Stimulated activated CD8-positive, alpha-beta memory T cell treated with anti-CD3 and anti-CD28 coated beads, Interleukin-15, amount 100 ng/mL, for 24 hours (primary cell): ENCODE measurements at places on chromosomes 11 and 22.
A peak's percentile ranks its signal among the peaks of the same experiment; 100 is the strongest.

DNA sequence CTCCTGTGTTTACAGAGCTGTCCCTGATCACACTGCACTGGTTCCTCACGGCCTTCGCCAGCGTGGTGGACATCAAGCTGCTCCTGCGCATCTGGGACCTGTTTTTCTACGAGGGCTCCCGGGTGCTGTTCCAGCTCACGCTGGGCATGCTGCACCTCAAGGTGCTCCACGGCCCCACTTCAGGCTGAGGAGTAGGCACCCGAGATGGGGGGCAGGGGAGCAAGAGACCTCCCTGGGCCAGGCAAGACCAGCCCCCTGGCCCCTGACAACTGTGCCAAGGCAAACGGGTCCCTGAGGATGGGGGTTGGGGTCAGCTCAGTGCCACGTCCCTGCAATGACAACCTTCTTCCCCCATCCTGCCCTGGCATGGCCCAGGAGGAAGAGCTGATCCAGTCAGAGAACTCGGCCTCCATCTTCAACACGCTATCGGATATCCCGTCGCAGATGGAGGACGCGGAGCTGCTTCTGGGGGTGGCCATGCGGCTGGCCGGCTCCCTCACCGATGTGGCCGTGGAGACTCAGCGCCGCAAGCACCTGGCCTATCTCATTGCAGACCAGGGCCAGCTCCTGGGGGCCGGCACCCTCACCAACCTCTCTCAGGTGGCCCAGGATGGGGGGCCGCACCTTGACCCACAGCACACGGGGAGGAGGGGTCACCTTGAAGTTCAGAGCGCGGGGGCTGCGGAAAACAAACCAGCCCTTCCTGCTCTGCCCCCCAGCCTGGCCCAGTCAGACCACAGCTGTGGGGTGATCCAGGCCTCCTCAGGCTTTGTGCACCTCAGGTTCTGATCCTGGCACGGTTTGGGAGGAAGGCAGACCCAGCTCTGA is 35.9 kb downstream of the SGSM3 start:
- DNase-seq = no peak

- no peak for DNase-seq
Observed at GRCh38 chr11:22339611-22340010, 1.4 kb downstream of the SLC17A6 start.

DNA sequence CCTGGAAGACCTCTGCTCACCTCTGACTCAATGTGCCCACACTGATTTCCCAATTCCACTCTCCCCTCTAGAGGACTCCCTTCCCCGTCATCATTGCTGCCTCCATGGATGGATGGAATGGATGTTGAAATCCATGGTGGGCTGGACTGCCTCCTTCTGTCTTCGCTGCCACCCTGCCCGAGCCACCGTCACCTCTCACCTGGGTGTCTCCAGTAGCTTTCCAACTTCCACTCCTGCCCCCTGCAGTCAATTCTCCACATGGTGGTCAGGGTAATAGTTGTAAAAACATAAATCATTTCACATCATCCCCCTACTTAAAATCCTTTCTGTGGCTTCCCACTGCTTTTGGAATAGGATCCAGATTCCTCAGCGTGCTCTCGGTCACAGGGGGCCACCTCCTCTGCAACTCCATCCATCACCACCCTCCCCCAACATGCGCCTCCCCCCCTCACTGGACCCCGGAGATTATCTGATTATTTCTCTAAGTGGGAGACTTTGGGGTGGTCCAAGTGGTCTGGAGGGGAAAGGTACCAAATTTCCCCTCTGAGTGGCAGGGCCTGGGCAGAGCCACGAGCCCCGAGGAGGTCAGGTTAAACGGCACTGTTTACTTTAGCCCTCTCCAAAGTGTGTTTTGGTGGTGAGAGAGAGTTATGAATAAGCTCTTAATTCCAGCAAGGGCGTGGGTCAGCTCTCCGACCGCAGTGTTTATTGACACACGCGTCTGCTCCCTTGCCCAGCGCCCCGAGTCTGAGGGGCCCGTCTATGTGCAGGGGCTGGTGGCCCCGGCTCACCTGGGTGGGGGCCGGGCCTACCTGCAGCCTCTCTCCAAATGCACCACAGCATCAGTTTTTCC is 313.7 kb downstream of the MN1 start:
- no peak for DNase-seq

DNA sequence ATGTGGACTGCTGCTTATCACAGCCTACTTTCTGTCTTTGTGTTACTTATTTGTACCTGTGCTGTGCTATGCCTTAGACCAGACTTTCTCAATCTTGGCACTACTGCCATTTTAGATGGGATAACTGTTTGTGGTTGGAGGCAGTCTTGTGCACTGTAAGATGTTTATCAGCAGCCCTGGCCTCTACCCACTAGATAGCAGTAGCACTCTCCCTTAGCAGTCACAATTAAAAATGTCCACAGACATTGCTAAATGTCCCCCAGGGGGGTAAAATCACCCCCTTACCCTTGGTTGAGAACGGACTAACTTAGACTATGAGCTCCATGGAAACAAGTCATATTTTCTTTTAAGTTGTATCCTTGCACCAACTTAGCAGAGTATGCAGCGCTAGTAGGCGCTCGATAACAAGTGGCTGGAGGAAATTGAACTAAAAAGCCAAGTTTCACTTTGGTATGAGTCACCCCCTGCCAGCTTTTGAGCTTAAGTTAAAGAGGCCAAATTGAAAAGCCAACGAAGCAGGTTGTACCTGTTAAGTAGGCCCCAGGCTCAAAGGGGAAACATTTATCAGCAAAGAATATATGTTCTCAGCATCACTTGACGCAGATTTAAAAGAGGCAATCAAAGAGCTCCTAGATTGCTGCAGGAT is 304.8 kb upstream of the SORL1-AS1 start:
- no peak for DNase-seq

DNA sequence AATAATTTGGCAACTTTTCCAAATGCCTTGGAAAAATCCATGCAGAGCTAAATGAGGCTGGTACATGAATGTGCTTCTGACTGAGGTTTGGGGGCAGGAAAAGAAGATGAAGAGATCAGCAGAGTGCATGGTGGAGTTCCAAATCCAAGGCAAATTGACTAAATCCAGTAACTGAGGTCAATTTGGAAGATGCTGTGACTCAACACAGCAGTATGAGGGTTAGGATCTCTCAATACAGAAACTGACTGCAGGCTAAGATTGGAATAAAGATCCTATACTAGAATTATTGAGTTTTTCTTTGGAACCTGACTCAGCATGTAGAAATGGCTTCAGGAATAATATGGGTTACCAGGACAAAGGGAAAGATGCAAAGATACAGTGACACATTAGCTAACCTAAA is 99.3 kb upstream of the FAT3 start:
- no peak for DNase-seq

- DNase-seq = no peak
Observed at GRCh38 chr11:93653080-93653479, 8.4 kb upstream of the CEP295 start.

- peak; percentile 51 for DNase-seq
Observed at GRCh38 chr22:22357024-22357883, 112.7 kb downstream of the VPREB1 start.

DNA sequence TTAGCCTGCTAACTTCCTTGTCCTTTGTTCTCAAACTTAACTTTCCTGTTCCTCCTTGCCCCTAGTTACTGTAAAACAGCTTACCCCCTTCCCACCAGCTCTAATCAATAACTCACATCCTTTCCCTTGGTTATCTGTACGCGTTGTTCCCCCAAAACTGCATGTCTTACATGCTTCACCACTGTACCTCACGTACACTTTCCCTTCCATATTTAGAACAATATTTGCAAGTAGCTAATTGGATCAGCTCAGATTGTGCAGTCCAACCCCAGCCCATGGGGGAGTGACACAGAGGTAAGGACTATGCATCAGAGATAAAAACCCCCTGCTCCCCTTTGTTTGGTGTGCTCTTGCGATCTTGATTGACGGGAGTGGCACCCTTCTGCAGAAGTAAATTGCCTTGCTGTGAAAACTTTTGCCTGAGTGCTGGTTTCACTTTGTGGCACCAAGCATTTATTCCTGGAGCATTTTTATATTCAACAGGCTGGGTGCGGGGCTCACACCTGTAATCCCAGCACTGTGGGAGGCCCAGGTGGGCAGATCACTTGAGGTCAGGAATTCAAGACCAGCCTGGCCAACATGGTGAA is 30.9 kb downstream of the MIF start:
- DNase-seq = no peak
